ENCODE measurements at places on chromosomes 16 and 17. TPM values are rescaled to one million over a fixed set of nuclear protein-coding genes. Genes with fewer than 3 reads are reported as not detected.

VPS9D1 gene
- 6.3 TPM for total RNA-seq

GRCh38 chr16:52450916-52451315, 96.0 kb downstream of the TOX3 start:
- DNase-seq: no peak

ITGAX gene
- 1.2 TPM for total RNA-seq

DNA sequence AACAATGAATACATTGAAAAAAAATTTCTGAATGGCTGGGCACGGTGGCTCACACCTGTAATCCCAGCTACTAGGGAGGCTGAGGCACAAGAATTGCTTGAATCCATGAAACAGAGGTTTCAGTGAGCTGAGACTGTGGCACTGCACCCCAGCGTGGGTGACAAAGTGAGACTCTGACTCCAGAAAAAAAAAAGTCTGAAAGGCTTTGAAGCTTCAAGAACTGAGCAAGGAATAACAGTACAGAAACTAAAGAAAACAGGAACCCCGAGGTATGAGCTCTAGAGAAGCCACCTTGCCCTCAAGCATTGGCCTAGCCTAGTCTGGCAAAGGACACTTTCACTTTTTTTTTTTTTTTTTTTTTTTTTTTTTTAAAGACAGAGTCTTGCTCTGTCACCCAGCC, 45.0 kb downstream of the TEX2 start:
- DNase-seq: no peak
